ENCODE measurements at places on chromosomes 7 and 10. TPM values are rescaled to one million over a fixed set of nuclear protein-coding genes. Genes with fewer than 3 reads are reported as not detected.
A peak's percentile ranks its signal among the peaks of the same experiment; 100 is the strongest.

DNA sequence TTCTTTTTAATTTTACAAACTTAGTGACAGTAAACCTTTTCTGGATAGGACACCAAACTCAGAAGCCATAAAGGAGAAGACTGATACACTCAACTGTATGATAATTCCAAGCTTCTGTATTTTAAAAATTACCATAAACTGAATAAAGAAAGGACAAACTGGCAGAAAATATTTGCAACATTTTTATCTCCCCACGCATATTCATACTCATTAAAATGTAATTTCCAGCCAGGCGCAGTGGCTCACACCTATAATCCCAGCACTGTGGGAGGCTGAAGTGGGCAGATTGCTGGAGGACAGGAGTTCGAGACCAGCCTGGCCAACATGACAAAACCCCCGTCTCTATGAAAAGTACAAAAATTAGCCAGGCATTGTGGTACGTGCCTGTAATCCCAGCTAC lies 67.7 kb downstream of the HIBADH start:
- H3K4me3 ChIP-seq = no peak overlapping the region
- DNase-seq = no peak
- H3K4me1 ChIP-seq = no peaks in the 10 kb centered on the region

GRCh38 chr7:89223900-89224395 lies 428.4 kb upstream of the TEX47 start:
- H3K4me3 ChIP-seq = no peak overlapping the region
- H3K27ac ChIP-seq = no peak overlapping the region
- H3K4me1 ChIP-seq = no peaks in the 10 kb centered on the region

GRCh38 chr10:19952224-19953010 lies 136.2 kb downstream of the PLXDC2 start:
- no peaks in the 10 kb centered on the region for H3K36me3 ChIP-seq
- no peak overlapping the region for H3K27ac ChIP-seq
- H3K27me3 ChIP-seq = no peaks in the 10 kb centered on the region
- no peak for DNase-seq

DNA sequence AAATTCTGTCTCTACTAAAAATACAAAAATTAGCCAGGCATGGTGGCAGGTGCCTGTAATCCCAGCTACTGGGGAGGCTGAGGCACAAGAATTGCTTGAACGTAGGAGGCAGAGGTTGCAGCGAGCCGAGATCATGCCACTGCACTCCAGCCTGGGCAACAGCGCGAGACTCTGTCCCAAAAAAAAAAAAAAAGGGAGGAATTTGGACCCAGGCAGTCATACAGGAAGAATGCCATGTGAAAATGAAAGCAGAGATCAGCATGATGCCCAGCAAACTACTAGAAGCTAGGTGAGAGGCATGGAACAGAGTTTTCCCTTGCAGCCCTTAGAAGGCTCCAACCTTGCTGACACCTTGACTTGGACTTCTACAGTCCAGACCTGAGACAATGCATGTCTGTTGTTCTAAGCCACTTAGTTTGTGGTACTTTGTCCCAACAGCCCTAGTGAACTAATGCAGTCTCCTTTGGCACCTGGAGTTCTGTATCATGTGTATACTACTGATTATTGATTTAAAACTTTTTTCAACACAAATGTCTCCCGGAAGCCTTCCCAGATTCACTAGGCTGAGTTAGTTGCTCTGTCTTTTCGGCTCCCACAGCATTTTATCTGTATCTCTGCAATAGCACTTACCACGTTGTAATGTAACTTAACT lies 10.2 kb upstream of the BAG3 start:
- H3K27me3 ChIP-seq = no peaks in the 10 kb centered on the region
- H3K4me3 ChIP-seq = no peak overlapping the region
- H3K36me3 ChIP-seq = no peaks in the 10 kb centered on the region
- DNase-seq = no peak
- no peak overlapping the region for H3K27ac ChIP-seq
- H3K4me1 ChIP-seq = no peaks in the 10 kb centered on the region

- H3K36me3 ChIP-seq = peaks cover 78% of the 10 kb centered on the region
- no peaks in the 10 kb centered on the region for H3K27me3 ChIP-seq
- peak overlapping the region; percentile 26 for H3K27ac ChIP-seq
- H3K4me1 ChIP-seq = peaks cover 64% of the 10 kb centered on the region
- H3K4me3 ChIP-seq = peak overlapping the region; percentile 87
- DNase-seq = no peak
These were observed 175.3 kb upstream of the KLF14 start for GRCh38 chr7:130909161-130909836.

DNA sequence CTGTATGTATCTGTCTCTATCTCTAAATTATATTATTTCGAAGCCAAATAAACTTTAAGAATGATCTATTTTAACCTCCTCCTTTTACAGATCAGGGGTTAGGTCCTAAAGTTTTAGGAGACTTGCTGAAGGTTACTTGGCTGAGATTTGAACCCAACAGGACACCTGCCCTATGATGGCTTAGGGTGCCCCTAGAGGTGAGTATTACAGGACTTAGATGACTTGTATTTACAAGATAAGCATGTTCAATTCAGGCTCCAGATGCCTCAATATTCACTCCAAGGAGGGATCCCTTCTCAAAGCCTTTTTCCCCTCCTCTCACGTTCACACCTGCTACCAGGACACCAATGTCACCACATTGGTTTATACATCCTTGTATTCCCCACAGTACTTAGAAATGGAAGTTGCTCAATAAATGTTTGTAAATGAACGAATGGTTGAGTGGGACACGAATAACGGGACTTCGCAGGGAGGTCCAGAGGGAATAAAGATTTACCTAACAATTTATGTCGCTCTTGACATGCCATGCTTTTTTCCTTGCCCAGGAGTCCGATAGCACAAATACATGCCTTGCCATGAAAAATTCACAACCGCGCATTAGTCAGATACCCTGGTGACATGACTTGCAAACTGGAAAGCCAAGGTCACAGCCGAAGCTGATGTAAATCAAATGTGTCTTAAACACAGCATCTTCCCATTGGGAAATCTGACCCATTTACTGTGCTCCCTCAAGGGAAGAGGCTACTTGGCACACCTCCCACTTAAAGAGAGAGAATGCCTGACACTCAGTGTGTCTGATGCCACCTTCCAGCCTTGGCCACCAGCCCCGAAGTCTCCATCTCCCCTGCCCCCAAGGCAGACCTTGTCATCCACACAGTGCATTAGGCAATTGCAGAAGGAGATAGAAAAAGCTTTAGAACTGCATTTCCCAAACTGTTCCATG lies 872.2 kb upstream of the AUTS2 start:
- no peaks in the 10 kb centered on the region for H3K36me3 ChIP-seq
- H3K27ac ChIP-seq = no peak overlapping the region
- H3K27me3 ChIP-seq = no peaks in the 10 kb centered on the region
- no peak for DNase-seq
- no peaks in the 10 kb centered on the region for H3K4me1 ChIP-seq

- no peaks in the 10 kb centered on the region for H3K36me3 ChIP-seq
- H3K4me1 ChIP-seq = peaks cover 13% of the 10 kb centered on the region
- no peaks in the 10 kb centered on the region for H3K27me3 ChIP-seq
These were observed 76.6 kb upstream of the HGF start for GRCh38 chr7:81846398-81846797.

- H3K4me1 ChIP-seq = peaks cover 50% of the 10 kb centered on the region
- H3K27me3 ChIP-seq = peaks cover 2% of the 10 kb centered on the region
- no peak for DNase-seq
- H3K36me3 ChIP-seq = peaks cover 41% of the 10 kb centered on the region
- no peak overlapping the region for H3K4me3 ChIP-seq
- H3K27ac ChIP-seq = no peak overlapping the region
These were observed 2.8 kb downstream of the BET1 start for GRCh38 chr7:94001396-94001795.

DNA sequence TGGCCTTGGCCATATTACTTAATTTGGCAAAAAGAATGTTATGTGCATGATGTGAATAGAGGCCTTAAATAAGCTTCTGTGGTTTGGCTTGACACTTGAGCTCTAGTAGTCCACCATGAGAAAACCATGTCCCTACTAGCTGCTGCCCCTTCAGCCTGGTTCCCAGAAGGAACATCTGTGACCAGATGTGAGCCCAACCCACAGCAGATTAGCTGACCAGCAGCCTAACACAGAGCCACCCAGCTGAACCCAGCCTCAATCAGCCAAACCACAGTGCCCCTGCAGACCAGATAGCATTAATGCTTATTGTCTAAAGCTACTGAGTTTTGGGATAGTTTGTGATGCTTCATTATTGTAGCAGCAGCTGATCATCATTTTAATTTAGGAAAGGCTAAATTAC lies 16.6 kb downstream of the JAZF1 start:
- peaks cover 18% of the 10 kb centered on the region for H3K36me3 ChIP-seq
- peaks cover 94% of the 10 kb centered on the region for H3K4me1 ChIP-seq
- H3K27me3 ChIP-seq = no peaks in the 10 kb centered on the region
- no peak overlapping the region for H3K4me3 ChIP-seq
- no peak for DNase-seq

Gene OR2A7
- 1.9 TPM for total RNA-seq

Gene SLC13A1
- not detected for total RNA-seq

Gene FAM25G
- not detected for total RNA-seq

Gene UCN3
- total RNA-seq = not detected

Gene CALN1
- not detected for total RNA-seq

Gene PVRIG
- 17.1 TPM for total RNA-seq
